ENCODE measurements at places on chromosomes 2 and 18.

- DNase-seq = no peak
Measured at GRCh38 chr2:34105006-34105767, 506.1 kb upstream of the FAM98A start.

DNA sequence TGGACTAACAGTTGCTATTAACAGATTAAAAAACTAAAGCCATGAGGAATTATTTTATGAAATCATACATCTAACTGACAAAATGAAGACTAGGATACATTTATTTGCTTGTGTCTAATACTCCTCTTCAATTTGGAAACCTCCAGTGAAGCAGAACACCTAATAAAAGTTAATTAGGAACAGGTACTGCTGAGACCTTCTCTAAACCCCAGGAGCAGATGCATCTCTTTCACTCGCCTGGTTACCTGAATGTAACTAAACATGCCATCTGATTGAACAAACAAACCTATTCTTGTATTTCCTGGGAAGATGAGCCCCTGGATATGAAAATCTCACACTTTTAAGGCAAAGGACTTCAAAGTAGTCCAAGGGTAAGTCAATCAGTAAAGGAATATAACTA lies 898.2 kb downstream of the NRXN1 start:
- DNase-seq = no peak

- DNase-seq = no peak
Measured at GRCh38 chr18:27966881-27967280, 210.0 kb downstream of the CDH2 start.

DNA sequence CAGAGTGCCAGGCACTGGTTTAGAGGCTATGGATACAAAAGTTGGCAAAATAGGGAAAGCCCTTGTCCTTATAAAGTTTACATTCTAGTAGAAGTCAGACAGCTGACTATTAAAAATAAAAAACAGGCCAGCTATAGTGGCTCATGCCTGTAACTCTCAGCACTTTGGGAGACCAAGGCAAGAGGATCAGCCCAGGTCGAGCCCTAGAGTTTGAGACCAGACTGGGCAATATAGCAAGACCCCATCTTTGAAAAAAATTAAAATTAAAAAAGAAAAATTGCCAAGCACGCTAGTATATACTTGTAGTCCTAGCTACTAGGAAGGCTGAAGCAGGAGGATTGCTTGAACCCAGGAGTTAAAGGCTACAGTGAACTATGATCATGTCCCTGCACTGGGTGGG lies 12.5 kb downstream of the ERICH2 start:
- no peak for DNase-seq

GRCh38 chr2:9547262-9547991 lies 8.2 kb downstream of the ADAM17 start:
- DNase-seq = no peak

DNA sequence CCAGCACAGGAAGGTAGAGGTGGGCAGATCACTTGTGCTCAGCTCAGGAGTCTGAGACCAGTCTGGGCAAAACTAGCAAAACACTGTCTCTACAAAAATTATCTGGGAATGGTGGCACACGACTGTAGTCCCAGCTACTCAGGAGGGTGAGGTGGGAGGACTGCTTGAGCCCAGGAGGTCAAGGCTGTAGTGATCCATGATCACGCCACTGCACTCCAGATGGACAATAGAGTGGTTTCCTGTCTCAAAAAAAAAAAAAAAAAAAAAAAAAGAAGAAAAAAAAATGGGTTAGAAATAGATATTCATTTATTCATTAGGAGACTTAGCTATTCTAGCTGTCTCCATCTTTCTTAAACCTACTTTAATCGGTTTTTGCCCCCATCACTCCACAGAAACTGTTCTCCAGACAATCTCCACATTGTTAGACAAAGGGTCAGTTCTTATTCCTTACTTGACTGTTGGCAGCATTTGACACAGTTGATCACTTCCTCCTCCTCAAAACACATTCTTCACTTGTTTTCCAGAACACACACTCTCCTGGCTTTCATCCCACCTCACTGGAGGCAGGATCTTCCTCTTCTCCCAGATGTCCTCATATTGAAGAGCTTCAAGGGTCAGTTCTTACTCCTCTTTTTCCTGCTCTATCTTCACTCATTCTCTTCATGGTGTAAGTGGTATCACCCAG lies 103.1 kb downstream of the DTNB start:
- DNase-seq = no peak

- DNase-seq = no peak
Measured at GRCh38 chr2:121232626-121233265, 52.3 kb downstream of the TFCP2L1 start.

GRCh38 chr2:6574121-6574520 lies 291.6 kb downstream of the CMPK2 start:
- DNase-seq = no peak

DNA sequence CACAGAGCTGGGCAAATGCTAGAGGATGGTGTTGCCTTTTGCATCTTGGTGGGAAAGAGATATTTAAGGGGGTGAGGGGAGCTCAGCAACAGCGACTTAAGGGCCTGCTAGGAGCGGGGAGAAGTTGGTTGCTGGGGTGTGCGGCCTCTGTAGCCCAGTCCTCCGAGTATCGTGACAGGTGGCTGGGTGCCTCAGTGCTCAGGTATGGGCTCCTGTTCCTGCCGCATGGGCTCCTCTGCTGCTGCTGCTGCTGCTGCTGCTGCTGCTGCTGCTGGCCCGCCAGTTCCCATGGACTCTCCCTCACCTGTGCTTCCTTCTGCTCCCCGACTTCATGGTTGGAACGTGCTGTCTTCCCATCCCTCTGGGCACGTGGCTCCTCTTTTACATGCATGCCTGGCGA lies 22.0 kb downstream of the AGAP1 start:
- no peak for DNase-seq

GRCh38 chr2:241454837-241455485 lies 53.4 kb downstream of the STK25 start:
- DNase-seq = no peak

DNA sequence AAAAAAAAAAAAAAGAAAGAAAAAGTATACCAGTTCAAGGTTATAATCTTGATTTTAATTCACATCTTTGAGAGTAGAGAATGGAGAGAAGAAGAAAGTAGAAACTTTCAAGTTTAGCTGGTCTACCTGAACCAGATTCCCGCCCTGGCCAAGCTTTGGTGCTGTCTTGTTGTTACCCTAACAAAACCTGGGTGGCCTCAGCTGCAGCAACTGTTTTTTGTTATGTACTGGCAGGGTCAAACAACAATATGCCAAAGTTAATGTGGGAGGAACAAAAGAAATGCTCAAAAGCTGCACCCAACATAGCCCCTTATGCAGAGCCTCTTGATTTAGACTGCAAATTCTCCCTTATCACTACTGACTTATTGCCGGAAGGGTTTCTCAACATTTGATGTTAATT lies 165.3 kb upstream of the TFPI start:
- DNase-seq = no peak

DNA sequence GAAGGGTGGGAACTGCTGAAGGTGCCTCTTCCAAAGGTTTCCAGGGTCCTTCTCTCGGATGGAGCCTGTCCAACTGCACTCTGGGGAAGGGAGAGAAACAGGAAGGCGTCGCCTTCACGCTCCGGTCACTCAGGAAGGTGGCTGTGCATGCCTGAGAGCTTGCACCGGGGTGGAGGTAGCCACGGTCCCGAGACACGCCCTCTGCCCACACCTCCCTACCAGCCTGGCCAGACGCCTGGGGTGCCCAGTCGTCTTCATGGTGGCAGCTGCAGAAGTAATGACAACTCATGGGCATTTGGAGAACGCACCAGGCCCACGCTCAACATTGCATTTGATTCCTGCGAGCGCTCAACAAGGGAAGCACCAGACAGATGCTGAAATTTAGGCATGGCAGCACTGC lies 59.9 kb downstream of the ADNP2 start:
- DNase-seq = no peak

DNA sequence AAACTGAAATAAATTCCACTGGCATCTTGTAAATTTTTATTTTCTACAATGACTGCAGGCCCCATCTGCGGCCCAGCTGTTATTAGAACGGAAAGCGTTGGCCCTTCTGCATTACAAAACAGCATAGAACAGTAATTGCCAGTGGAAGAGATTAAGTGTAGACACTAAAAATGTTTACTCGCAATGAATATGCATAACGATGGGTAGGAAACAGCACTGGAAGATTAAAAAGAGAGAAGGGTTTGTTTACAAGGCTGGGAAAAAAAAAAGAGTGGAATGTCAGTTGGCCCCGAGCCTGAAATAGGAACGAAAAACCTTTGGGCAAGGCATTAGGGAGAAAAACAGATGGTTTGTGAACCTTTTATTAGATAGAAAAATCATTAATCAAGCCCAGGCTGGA lies 275.9 kb upstream of the TCF4 start:
- no peak for DNase-seq

DNA sequence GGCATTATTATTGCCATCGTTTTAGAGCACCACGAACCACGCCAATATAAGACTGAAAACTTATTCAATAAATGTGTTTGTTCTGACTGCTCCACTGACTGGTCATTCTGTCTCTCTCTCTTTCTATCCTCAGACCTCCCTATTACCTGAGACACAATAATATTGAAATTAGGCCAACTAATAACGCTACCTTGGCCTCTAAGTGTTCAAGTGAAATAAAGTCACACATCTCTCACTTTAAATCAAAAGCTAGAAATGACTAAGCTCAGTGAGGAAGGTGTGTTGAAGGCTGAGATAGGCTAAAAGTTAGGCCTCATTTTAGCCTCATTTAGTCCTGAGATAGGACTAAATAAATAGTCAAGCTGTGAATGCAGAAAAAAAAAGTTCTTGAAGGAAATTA lies 38.8 kb downstream of the G6PC2 start:
- DNase-seq = no peak

- no peak for DNase-seq
Measured at GRCh38 chr2:216620786-216621185, 12.4 kb upstream of the IGFBP2 start.

DNA sequence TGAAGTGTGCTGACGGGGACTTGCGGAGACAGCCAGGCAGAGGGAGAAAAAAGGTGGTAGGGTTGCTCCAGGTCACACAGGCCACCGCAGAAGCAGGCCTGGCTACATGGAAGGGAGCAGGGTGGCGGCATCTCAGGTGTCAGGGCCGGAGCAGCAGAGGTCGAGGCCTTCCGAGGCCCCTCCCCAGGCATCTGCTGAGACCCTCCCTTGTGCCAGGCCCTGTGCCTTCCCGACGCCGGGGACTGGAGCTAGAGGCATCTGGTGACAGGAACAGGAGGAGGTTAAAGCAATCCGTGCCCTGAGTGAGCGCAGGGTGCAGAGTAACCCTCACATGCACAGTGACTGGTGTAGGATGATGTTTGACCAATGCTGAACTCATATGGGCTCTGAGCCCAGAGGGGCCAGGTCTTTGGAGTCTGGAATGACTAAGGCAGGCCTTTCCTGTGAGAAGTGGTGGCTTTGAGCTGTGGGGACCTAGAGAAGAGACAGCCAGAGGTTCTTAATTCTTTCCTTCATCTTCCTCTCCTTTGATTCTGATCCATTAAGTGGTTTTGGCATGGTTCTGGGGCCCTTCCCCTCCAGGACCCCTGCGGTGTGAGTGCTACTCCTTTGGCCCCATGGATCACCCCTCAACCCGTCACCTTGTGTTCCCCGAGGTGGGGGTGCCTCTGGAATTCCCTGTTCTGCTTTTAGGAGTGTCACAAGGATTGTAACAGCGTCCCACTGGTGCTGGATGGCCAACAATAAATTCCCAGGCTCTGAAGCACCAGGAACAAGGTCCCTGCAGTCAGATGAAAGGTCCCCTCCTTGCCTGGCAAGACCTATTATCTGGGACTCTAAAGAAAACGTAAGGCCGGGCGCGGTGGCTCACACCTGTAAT lies 72.1 kb downstream of the KLHL29 start:
- no peak for DNase-seq

- no peak for DNase-seq
Measured at GRCh38 chr2:226118471-226119429, 680.9 kb downstream of the IRS1 start.

DNA sequence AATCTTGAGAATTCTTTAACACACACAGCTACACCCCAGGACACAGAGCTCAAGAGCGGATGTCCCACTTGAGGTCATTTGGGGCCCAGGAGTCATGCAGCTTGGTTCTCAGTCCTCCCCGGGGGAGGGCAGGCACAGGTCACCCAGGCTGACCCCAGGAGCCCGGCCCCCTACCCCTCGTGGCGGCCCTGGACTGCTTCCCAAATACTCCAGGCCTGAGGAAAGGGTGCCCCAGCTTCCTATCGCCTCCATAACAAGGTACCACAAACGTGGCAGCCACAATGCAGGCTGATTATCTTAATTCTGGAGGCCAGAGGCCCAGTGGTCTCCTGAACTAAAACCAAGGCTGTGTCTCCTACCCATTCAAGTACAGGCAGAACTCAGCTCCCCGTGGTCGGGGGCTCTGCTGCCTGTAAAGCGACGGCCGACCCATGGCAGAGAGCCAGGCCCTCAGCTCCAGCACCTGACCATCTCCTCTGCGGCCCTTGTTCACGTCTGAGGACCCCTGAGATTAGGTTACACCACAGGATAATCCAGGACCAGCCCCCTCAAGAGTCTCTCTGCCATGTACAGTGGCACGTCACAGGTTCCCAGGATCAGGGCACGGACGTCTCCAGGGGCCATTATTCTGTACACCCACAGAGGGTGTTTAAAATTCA lies 10.5 kb downstream of the SLC66A2 start:
- no peak for DNase-seq

DNA sequence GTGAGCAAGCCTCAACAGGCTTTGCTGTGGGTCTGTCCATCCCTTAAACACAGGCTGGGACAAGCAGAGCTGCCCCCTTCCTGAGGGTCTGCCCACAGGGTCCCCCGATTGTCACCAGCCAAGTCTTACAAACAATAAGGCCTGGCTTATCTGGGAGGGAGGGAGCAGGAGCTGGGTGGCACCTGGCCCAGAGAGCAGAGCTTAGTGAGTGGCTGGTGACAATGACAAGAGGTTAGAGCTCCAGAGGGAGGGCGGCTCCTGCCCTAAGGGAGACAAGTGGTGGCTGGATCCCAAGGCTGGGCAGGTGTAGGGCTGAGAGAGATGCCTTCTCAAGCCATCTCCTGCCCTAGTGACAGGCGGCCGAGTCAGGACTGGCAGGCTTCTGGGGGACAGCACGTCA lies 125.5 kb downstream of the KLHL29 start:
- DNase-seq = no peak

DNA sequence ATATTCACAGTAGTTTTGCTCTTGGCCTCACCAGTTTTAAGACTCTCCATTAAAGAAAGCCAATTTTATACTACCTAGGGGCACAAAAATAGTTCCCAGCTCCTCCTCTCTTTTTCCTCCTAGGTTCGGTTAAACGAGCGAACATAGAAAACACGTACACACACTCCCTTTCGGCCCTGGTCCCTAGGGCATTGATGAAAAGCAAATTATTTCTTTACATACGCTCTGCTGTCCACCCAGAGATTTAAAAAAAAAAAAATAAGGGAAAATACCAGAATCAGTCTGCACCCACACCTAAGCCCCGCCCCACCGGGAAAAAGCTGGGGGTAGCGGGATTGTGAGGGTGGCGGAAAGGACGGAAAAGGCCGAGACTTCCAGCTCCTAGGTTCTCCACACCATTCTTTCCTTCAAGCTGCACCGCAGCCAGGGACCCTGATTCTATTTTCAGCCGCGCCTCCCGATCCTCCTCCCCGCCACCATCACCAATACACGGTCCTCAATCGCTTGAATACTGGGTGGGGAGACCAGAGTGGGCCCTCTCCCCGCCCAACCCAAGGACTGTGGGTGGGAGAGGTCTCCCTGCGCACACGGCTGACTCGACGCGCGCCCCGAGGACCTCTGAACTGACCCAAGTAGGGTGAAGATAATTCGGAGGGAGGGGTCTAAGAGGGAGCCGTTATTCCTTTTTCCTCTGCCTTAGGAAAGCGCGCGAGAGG lies 769 bp downstream of the ATF2 start:
- DNase-seq = peak; percentile 46

- no peak for DNase-seq
Measured at GRCh38 chr2:162333968-162334367, 10.0 kb upstream of the GCA start.

- DNase-seq = no peak
Measured at GRCh38 chr2:32832821-32833220, 113.9 kb upstream of the LTBP1 start.
